ENCODE measurements at places on chromosomes 5 and 9.

DNA sequence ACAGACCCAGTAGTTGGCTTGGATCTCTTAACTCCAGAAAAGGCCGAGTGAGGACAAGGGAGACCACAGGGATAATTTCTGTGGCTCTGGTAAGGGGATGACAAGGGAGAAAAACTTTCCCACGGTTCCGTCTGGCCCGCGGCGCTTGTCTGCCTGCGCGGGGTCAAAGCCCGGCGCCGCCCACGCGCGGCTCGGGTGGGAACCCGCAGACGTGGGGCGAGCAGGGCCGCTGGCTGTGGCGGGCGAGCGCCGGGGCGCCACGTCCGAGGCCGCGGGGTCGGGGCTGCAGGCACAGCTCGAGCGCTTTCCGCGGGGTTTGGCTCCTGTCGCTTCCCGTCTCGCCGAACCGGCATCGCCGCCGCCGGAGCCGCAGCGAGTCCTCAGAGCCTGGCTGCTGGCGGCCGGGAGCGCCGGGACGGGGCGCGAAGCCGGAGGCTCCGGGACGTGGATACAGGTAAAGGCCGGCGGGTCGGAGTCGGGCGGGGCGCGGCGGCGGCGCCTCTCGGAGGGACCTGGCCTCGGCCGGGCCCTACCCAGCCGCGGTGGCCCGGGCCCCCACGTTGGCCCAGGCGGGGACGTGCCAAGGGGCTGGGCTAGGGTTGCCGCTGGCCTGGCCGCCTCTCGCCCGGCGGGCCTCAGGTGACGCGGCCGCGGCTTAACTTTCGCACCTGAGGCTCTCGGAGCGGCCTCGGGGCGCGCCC is at the start of gene RNF180:
TSS of gene RNF180 (plus strand) at position 344 of the 701 bp plus-strand sequence. CDS start 34,965 bp downstream, outside the sequence.
- peak; percentile 73 for DNase-seq

DNA sequence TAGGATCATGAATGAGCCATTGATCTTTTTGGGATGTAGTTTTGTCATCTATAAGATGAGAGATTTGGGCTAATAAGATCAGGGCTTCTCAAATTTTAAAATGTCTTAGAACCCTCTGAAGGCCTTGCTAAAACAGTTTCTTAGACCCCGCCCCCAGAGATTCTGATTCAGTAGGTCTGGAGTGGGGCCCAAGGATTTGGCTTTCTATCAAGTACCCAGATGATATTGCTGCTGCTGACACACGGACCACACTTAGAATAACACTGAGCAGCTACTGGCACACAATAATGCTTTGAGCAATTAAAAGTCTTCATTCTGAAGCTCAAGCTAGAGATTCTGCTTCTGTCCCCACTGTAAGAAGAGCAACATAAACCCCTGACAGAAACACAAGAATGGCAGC is 216.7 kb downstream of the SMARCA2 start:
- no peak for DNase-seq

- peak; percentile 88 for DNase-seq
Measured at GRCh38 chr5:23507278-23507685, at the start of gene PRDM9. Gene PRDM9, plus strand, starts transcription at chr5:23507609. Its CDS starts 1,425 bp downstream, at chr5:23509034.

GRCh38 chr5:150082889-150083288 is 3.5 kb downstream of the CSF1R start:
- DNase-seq = no peak

DNA sequence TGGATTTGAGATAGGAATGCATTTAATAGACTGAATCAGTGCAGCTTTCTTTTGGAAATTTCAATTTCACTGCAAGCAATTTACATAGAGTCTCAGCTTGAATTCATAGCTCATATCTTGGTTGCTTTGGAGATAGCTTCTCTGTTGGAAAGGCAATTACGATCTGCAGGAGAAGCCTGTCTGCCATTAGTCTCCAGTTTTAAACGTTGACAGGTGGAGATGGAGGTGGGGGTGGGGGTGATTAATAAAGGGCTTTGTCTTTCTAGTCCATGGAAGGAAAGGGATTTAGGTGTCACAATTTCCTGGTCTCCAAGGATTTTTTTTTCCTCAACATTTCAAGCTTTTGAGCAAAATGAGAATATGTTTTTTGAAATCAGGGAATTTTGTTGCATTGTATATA is 184.7 kb downstream of the CARTPT start:
- DNase-seq = no peak

DNA sequence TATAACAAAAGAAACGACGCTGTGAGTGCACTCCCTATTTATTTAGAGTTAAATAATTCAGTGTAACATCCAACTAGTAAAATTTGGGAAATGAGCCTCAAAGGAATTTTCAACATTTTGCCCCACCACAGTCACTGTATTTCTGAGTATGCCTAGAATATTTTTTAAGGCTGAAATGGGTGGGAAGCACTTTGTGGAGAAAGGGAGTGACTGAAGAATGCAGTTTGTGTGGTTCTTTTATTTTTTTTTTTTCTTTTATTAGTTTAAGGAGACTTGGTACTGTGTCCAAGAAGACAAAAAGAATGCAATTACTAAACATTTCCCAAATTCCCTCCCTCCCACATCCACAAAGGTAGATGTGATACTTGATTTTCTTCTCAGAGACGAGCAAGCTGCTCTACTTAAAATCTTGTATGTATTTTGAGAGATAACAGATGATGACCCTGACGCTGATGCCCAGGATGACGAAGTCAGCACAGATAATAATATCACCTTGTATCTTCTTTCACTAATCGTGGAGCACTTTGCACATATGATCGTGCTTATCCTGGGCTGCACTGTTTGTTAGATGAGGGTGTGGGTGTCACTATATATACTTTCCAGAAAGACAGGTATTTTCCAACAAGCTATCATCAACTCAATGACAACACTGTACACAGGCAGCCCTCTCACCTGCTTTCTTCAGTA is 586.3 kb downstream of the RAB3C start:
- no peak for DNase-seq

- DNase-seq = no peak
Measured at GRCh38 chr9:104921067-104921741, 6.8 kb downstream of the ABCA1 start.

- DNase-seq = no peak
Measured at GRCh38 chr5:163988566-163988965, 483.1 kb downstream of the MAT2B start.

- no peak for DNase-seq
Measured at GRCh38 chr9:98922721-98923435, 20.8 kb upstream of the COL15A1 start.

- DNase-seq = no peak
Measured at GRCh38 chr9:97563458-97564135, 62.1 kb downstream of the TMOD1 start.

DNA sequence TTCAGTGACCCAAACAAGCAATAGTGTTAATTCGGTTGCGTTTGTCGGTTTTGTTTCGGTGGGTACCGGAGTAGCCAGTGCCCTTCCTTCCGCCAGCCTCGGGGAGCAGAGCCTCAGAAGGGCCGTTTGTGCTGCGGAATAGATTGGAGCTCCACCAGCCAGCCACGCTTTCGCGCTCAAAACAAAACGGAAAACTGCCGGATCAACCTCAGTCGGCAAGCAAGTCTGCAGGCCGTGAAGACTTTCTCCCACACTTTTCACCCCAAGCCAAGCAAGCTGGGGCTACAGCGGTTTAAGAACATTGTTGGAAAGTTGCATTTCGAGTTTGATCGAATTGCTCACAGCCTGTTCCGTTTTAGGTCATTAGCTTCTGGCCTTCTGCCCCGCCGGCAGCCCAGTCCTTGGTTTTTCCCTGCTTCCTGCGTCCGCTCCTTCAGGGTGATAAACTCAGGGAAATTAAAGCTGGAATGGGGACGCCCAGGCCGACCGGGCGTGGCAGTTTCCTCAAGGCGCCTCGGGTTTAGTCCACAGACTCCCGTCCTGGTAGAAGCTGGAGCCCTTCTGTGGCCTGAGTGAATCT is 803 bp upstream of the CCNO start:
- peak; percentile 33 for DNase-seq

GRCh38 chr5:134772461-134773125 is 14.0 kb downstream of the DDX46 start:
- DNase-seq = no peak

- no peak for DNase-seq
Measured at GRCh38 chr9:10706788-10707187, 94.0 kb upstream of the PTPRD start.

GRCh38 chr9:3865141-3865772 is 339.5 kb upstream of the RFX3 start:
- no peak for DNase-seq

DNA sequence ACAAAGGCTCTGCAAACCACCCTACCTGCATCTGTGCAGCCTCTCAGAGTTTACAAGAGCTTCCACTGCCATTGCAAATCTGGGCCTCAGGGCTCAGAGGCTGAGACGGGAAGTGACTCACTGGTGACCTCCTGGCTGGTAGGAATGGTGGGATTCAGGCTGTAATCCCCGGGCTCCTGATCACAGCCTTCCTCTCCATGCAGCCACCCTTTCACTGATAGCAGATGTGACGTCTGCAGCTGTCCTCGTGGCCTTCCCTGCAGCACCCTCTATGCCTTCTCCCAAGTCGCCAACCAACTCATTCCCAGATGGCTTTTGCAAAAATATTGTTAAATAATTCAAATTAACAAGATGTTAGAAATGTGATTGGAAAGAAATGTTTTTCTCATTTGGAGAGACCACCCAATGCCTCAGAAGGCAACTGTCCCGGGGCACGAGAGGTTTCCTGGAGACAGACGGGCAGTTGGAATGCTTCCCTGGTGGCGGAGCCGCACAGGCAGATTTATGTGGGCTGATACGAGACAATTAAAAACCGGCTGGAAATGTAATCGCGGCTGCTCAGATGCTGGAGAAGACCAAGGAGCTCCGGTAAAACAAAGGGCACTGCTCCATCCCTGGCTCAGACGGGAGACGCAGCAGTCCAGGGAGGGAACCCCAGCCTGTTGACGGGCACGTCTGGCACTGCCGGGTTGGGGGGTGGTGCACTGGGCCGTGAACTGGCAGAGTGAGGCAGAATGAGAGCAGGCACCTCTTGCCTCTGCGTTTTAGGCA is 34.4 kb upstream of the SLC25A51 start:
- DNase-seq = no peak

- no peak for DNase-seq
Measured at GRCh38 chr5:101174981-101175380, 271.9 kb upstream of the ST8SIA4 start.

DNA sequence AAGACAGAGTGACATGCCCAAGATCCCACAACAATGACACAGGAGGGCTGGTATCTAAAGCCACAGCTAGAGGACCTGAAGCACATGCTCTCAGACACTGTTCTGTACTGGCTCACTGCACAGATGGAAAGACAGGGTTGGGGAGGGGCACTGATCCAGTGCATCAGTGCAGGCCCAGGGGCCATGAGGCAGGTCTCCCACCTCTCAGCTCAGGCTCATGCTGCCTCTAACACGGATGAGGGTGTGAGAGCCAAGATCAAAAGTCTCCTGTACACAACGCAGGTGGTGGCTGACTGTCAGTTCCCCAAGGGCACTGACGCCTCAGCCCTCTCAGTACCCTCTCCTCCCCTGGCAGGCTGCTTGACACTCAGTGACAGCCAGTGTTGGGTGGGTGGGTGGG is 10.9 kb downstream of the RAPGEF1 start:
- DNase-seq = no peak

GRCh38 chr9:30172206-30172605 is 2212.2 kb upstream of the ACO1 start:
- no peak for DNase-seq

GRCh38 chr9:99024959-99025358 is 80.0 kb upstream of the TGFBR1 start:
- DNase-seq = no peak

- DNase-seq = no peak
Measured at GRCh38 chr9:127926906-127927200, 3.7 kb downstream of the PIP5KL1 start.

- DNase-seq = no peak
Measured at GRCh38 chr5:8844847-8845246, 701.0 kb downstream of the SEMA5A start.

GRCh38 chr9:76394960-76395252 is 680 bp upstream of the RFK start:
- peak; percentile 33 for DNase-seq

DNA sequence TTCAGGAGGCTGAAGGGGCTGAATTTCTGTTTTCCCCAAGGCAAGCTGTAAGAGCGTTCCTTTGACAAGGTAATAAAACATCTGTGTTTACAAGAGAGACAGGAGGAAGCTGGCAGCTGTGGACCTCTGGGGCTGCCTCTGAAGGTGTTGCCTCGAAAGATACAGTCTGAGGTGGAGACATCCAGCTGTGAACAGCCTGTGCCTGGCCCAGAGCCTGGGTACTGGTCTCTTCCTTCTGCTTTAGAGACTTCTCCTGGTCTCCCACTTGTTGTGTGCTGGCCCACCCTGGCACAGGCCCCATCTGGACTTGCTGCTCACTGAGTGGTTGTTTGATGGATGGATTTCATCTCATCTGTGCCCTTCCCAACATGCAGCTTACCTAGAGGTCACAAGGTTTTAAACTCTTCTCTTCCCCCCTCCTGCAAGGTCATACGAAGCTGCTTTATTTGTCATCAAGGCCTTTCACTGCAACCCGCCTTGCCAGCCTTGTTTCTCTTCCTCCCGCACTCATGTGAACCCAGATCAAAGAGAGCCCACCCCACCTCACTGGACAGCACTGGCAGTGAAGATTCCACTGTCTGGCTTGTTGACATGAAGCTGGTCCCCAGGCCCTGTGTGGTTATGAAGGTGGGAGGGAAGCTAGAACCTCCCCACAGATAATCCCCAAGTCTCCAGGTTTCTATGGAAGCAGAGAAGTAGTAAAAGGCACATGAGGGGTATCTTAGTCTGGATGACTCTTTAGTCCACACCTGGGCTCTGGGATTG is 35.0 kb upstream of the ALDH1B1 start:
- DNase-seq = no peak

GRCh38 chr9:32092031-32092430 is 292.4 kb upstream of the ACO1 start:
- DNase-seq = no peak

- peak; percentile 78 for DNase-seq
Measured at GRCh38 chr5:115601701-115602590, at the start of gene TICAM2. Gene TICAM2, minus strand, starts transcription at chr5:115602479. Its CDS starts 21,223 bp downstream, at chr5:115581256.

GRCh38 chr5:1507457-1507856 is 16.3 kb downstream of the LPCAT1 start:
- no peak for DNase-seq

DNA sequence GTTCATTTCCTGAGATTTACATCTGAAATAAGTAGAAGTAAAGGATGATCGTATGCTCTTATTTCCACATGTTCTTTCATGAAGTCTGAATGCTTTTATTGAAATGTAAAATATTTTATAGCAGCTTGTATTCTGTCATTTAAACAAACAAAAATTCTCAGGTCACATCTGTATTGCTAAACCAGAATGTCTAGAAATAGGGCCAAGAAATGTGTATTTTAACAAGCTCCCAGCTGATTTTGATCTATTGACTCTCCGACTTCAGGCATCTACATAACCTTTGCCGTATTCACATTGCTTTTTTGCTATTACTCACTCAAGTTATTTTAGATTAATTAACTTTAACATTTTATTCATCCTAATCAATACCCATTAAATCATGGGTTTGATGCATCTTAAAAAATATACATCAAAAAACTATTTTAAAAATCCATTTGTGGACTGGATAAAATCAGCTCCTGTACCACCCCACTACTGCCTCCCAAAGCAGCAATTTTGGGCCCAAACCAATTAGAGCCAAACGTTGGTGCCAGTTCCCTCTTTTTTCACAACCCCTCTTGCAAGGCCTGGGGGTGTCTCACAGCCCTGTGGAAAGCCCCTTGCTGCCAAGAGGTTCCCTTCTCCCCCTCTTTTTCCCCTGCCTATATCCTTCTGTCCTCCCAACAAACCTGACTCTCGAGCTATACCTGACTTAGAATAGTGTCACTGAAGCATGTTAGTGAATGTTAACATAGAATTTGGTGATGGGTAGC is 34.5 kb downstream of the HAVCR1 start:
- no peak for DNase-seq

- DNase-seq = no peak
Measured at GRCh38 chr5:110751902-110752762, 13.3 kb downstream of the SLC25A46 start.

GRCh38 chr5:132056610-132057497 is 3.6 kb upstream of the IL3 start:
- no peak for DNase-seq

Measured in WTC11 (cell line).